ENCODE measurements at places on chromosomes 5 and 9. TPM values are rescaled to one million over a fixed set of nuclear protein-coding genes. Genes with fewer than 3 reads are reported as not detected.
A peak's percentile ranks its signal among the peaks of the same experiment; 100 is the strongest.

DTWD2 gene
- total RNA-seq = 5.7 TPM

GRCh38 chr5:30918171-30918570 lies 275.3 kb upstream of the CDH6 start:
- no peak for DNase-seq

GRCh38 chr9:114076237-114077161 lies 1.6 kb downstream of the AMBP start:
- DNase-seq = no peak

- DNase-seq = no peak
These were observed 37.9 kb downstream of the LURAP1L start for GRCh38 chr9:12812710-12813109.

DNA sequence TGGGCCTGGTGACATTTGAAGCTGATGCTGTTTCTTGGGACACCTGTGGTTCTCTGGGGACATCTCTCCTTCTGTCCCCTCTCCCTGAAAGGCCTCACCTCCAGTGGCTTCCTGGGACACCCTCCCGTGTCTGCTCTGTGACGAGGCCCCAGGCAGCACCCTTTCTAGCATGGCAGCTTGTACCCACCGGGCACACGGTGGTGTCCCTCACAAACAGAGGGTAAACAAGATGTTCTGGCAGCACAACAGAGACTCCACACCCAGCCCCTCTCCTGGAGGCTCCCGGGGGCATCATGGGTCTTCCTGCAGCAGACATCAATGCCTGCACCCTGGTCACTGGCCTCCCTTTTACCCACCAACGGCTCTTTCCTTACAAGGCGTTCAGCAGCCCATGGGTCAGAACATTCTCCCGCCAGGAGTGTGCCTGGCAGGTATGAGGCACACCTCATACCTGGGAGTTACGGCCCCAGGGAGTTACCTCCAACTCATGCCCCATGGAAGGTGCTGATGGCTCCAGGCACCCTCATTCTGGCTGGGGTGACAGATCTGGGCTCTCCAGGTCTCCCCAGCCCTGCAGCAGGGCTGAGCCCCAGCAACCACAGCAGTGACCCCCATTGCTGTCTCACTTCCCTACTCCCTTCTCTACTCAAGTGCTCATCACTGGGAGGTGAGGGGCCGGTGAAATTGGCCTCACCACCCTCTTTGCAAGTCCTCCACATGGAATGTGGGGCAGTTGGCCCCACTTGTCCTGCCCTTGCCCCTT lies 51.1 kb downstream of the BARX1 start:
- peak; percentile 57 for DNase-seq

All from mesenteric fat pad (tissue), 1 donor.